ENCODE measurements at places on chromosomes 11 and 22.

GRCh38 chr22:35275580-35275979 lies 18.3 kb downstream of the HMGXB4 start:
- DNase-seq, result peak; percentile 64

DNA sequence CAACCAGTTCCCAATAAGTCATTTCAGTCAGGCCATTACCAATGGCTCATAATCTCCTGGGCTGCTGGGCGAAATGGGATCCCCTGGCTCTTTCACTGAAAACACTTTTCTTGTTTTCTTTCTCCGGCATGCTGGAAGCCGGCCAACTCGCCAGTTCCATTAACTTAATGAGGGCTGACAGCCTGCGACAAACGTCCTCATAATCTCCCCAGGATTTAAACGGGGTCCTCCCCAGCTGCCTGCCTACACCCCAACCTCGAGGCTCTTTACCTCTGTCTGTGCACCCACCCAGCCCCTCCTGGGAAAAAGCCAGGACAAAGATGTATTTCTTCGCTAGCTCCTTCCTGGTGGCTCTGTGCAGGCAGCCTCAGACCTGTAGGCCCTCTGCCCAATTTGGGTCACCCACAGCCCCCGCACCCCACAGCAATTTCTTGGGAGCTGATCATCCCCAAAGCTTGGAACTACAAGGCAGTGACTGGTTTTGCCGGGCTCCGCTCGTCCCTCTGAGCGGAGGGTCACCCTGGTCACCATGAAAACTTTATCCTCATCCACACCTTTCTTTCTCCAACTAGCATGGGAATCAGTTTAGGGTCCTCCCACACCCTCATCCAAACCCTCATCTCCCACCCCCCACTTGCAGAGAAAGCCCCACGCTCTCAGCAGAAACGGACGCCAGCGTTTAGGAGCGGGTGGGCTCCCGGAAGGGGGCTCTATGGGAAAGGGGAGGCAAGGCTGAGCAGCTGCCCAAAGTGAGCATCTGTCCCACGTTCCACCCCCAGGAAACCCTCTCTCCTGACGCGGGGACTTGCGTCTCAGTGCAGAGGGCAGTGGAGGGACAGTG lies 51.1 kb upstream of the KCNQ1OT1 start:
- no peak for DNase-seq

GRCh38 chr11:58691675-58692074 lies 40.1 kb downstream of the GLYAT start:
- no peak for DNase-seq

DNA sequence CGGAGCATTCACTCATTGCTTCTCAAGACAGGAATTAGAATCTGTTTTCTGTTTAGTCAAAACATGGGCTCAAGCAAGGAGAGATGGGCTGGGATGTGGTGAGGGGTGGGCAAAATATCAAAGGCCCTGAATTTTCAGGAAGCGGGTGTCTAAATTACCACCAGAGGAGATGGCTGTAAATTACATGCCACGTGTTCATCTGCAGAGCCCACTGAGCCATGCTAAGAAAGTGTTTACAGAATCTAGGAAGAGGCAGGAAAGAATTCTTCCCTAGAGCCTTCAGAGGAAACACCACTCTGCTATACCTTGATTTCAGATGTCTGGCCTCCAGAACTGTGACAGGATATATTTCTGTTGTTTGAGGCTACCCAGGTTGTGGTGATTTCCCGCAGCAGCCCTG lies 46.1 kb downstream of the CLMP start:
- DNase-seq, result no peak

DNA sequence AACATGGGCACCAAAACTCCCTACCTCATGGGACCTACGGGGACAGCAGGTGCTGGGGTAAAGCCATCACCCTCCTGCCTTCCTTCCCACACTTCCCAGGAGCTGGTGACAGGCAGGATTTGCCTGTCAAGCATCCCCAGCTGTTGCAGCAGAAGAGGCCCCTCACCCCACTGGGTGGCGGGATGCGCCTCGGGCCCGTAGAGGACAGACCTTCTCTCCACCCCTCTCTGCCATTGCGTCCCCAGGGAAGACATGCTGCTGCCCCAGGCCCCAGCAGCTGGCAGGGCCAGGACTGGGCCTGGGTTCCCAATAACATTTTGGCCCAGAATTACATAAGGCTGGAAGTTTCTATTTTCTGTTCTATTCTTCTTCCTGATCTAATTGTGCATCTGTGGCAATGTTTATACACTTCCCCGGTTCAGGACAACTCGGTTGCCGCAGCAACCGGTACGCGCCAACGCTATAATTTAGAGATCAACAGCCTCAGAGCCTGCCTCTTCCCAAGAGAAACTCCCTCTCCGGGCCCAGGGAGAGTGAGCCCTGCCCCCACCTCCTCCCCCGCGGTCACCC lies 25.4 kb downstream of the KCNJ4 start:
- no peak for DNase-seq

GRCh38 chr11:76203131-76203925 lies 3.0 kb downstream of the WNT11 start:
- no peak for DNase-seq

DNA sequence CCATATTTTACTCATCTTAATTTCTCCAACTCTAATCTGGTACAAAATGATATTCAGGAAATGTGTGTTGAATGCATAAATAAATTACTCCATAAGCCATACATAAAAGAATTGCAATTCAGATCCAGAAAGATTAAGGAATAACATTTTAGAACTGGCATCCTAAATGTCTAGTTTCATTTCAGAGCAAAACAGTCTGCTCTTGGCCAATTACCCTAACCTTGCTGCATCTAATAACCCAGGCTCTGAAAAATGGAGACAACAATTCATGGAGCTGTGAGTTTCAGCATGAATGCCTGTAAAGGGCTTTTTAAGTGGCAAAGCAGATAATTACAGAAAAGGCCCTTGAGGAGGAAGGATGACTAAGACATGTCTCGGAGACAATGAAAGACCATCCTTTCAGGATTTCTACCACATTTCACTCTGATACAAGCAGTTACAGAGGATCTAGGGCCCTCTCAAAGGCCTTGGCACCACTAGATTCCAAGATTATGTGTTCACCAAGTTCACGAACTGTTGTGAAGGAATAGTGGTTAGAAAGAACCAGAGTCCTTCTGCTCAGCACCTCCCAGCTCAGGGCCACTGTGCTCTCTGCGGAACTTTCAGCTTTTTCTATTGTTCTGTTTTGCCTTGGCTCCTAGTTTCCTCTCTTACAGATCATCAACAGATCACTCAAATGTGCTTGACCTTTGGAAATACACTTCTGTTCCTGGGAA lies 157.6 kb upstream of the BLID start:
- no peak for DNase-seq

- DNase-seq, result no peak
Measured at GRCh38 chr11:99489581-99489980, 468.8 kb downstream of the CNTN5 start.

- peak; percentile 76 for DNase-seq
Measured at GRCh38 chr22:28560046-28560742, 119.4 kb downstream of the TTC28 start.

- no peak for DNase-seq
Measured at GRCh38 chr22:40594346-40594745, 42.2 kb downstream of the MRTFA start.

DNA sequence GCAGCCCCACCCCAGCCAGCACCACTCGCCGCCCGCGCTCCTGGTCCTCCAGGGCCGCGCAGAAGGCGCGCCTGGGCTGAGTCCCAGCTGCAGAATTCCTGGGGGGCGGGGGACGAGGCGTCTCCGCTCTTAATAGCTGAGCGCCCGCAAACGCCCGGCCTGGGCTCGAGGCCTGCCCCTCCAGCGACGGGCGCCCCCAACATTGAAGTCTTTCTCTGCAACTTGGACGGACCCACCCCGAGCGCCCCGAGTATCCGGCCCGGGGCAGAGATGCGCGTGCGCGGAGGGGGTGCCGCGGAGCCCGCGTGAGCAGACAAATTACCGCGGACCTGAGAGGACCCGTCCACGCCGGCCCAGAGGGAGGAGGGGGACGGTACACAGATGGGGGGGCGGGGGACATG lies 6.7 kb upstream of the SYT7 start:
- peak; percentile 37 for DNase-seq

- DNase-seq, result no peak
Measured at GRCh38 chr22:27632451-27633295, 168.9 kb downstream of the MN1 start.

DNA sequence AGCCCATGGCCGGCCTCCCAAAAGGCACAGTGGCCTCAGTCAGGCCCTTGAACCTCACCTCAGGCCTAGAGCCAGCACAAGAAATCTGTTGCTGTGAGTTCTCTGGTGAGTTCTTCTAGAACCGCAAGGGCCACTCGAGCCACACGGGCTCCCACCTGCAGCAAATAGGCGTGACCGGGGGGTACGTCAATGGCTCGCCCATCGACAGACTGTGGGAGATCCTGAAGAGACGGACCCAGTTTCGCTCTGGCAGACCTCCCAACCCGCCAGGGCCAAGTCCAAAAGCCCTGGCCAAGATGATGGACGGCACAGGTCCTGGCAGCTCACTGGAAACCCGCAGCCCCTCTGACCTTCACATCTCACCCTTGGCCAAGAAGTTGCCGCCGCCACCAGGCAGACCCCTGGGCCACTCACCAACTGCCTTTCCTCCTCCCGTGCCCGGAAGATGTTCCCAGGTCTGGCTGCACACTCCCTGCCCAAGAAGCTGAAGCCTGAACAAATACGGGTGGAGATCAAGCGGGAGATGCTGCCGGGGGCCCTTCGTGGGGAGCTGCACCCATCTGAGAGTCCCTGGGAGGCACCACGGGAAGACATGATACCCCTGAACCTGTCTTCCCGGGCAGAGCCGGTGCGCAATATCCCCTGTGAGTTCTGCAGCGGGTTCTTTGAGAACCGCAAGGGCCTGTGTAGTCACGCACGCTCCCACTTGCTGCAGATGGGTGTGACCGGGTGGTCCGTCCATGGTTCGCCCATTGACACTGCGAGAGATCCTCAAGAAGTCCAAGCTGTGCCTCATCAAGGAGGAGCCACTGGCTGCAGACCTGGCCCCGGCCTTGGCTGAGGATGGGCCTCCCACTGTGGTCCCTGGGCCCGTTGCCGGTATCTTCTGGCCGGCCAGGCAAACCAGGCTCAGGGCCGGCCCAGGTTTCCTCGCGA lies 544.2 kb upstream of the CCDC179 start:
- no peak for DNase-seq

GRCh38 chr11:113701491-113701890 lies 4.6 kb downstream of the TMPRSS5 start:
- DNase-seq, result no peak

DNA sequence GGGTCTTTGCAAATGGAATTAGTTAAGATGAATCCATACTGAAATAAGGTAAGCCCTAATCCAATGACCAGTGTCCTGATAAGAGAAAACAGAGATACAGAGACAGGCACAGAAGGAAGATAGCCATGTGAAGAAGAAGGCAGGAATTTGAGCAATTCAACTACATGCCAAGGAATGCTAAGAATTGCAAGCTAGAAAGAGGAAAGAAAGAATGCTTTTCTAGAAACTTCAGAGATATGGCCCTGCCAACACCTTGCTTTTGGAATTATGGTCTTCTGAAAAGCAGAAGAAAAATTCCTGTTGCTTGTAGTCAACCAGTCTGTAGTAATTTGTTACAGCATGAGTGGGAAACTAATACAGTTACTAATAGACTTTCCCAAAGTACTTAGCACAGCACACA lies 111.3 kb downstream of the SLC17A6 start:
- DNase-seq, result peak; percentile 6

DNA sequence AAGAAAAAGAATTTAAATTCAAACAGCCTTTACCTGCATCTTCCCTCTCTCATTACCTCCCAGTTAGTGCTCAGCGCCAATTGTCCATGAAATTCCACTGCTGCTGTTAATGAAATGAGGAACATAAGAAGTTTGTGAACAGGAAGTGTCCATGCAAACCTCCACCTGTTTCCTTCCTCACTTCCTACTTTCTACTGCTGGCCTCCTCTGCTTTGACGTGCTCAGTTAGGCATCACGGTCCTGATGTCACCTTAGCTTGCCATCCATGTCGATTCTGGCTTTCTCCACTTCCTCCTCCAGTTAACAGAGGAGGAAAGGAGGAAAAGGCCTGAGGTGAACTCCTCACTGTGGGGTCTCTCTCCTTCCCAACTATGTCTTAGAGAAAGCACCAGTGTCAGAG lies 26.9 kb upstream of the HTR3A start:
- DNase-seq, result no peak

DNA sequence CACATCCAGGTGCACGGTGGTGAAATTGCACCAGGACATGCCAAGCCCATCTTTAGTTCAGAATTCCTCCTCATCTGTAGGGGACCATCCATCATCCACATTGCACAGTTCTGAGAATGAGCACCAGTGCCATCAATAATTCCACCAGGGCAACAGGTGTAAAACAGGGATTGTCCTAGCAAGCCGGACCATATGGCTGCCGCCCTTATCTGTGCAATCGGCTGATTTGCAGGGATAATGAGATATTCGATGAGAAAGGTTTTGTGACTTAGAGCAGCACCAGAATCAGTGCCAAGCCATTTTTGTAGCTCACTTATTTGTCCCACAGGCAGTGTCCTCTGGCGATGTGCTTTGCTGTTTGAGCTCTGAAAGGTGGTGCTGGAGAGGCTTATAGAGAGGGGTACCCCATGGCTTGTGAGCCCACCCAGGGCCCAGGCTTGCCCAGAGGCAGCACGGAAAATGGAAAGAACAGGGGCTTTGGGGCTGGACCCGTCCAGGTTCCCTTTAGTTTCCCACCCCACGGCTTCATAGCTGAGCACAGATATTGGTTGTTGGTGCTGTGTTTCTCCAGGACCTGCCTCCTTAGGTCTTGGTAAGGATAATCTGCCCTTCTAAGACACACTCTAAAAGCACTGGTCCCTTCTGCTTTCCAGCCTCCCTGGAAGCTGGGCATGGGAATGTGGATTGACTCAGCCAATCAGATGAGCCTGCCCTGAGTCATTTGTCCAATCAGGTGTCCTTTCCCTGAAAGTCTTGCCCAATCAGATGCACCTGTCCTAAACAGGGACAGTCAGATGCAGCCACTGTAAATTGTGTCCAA lies 84.0 kb upstream of the SHANK2 start:
- DNase-seq, result peak; percentile 6

DNA sequence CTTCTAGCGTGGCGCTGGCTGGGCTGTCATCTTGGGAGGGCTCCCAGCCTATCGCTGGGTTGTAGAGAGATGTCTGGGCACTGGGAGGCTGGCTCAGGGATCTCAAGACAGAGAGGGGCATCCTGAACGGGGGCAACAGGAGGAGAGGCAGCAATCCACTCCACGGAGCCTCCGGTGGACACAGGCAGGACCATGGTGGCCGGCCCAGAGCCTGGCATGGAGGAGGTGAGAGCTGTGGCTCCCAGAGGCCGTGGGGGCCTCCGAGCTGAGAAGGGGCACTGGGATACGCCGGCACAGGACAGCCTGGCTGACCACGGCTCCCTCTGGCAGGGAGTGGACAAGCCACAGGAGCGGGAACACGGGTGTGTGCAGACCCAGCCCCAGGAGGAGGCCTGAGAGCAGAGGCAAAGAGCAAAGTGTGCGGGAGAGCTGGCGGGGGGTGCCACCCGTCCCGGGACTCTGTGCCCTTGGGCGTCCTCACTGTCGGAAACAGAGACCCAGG lies 9.1 kb downstream of the MRGPRF start:
- DNase-seq, result no peak
